Pancreas (tissue), 10 donors: ENCODE measurements at places on chromosomes 2 and 18.

- no peak for DNase-seq
Measured at GRCh38 chr2:179020156-179020750, 29.7 kb downstream of the CCDC141 start.

DNA sequence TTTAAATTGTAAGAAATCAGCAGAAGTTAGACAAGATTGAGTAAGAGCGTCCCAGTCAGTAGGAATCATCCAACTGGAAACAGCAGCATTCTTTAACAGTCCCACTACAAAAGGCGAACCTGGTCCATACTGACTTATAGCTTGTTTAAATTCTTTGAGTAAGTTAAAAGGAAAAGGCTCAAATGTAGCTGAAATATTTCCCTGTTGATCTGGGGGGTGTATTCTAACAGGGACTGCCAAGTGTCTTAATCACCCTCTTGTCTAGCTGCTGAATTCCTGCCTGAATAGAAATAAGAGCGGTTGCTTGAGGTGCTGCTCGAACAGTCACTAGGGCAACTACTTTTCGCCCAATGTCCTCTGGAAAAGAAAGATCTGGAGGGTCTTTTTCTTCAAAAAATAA is 56.4 kb upstream of the FMNL2 start:
- DNase-seq, result no peak

DNA sequence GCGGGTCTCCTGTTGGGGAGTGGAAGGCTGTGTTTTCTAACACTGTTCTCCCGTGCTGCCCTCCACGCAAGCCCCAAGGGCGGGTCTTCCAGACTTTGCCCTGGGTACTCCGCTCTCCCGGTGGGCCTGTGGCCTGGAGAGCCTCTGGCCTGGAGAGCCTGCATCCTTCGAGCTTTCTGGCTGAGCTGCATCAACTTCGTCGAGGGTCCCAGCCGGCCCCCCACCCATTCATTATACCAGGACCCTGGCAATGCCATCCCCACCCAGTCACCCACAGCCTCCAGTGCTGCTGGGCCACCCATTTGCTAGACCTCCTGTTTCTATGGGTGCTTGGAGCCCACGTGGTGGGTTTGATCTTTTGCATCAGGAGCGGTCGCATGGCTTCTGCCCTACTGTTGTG is 102.2 kb downstream of the PTGR3 start:
- no peak for DNase-seq

DNA sequence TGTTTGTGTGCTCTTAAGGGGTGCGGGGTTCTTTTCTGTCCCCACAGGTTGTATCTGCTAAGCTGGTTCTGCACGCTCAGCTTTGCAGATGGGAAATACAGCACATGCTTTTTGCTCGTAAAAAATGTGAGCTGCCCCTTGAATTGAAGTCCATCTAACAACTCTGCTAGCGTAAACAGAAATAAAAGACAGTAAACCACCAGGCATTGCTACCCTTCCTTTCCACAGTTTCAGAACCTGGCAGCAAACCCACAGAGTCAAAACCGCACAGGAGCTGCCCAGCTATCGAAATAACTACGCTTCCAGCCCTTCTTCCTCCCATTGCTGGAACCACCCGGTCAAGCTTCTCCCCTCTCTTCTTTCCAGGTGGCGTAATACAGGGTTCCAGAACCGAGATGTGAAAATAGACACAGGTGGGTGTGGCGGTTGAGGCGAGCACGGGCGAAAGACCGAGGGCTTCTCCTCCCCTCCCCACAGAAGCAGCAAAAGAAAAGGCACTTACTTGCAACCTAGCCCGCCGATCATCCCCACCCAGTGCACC is 479 bp downstream of the SCN9A start:
- DNase-seq, result no peak

GRCh38 chr2:190533175-190533967 is 1.2 kb downstream of the NEMP2 start:
- DNase-seq, result no peak

DNA sequence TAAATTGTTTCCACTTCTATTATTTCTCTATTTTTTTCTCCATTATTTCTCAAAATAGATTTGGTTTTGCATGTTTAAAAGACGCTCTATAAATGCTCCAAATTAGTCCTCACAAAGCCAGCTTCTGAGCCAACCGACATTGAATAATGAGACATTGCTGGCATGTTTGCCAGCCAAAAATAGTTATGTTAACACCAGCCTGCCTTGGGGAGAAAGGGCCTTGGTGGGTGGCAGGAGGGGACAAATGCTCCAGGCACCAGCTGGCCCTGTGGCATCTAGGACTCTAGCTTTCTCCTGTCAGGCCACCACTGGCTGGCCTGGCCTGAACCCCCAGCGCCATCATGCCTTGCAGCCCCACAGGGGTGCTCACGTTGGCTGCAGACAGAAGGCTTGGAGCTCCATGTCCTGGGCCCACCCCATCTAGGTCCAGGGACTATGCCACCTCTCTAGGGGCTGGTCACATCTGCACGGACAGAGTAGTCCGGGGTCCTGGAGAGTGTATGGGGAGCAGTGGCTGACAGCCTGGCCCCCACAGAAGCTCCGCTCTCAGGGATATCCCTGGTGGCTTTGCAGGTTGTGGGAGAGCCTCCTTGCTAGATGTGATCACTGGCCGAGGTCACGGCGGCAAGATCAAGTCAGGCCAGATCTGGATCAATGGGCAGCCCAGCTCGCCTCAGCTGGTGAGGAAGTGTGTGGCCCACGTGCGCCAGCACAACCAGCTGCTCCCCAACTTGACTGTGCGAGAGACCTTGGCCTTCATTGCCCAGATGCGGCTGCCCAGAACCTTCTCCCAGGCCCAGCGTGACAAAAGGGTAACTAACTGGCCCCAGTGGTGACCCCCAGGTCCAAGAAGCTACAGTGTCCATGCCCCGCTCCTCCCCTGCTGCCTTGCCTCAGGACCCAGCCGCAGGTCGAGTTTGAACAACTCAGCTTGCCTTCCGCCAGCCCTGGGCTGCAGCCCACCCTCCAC is 12.5 kb downstream of the ABCG8 start:
- no peak for DNase-seq

GRCh38 chr2:28419443-28420270 is 27.0 kb downstream of the FOSL2 start:
- DNase-seq, result no peak

DNA sequence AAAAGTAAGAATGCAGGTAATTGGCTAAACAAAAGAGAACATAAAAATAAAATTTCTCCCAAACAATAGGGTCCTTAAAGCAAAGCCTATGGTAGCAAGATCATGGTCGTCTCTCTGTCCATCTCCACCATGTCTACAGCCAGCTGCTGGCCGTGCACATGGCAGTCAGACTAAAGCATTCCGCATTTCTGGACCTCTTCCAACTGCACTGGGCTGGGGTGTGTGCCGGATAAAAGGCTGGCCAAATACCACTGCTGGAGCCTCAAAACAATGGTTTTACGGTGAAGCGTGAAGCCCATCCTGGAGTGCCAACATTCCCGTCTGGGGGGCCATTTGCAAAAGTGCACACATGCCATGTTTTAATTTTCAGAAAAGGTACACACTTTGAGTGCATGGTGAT is 74.8 kb upstream of the PIEZO2 start:
- DNase-seq, result no peak

- no peak for DNase-seq
Measured at GRCh38 chr2:105180491-105180972, 61.0 kb upstream of the GPR45 start.

DNA sequence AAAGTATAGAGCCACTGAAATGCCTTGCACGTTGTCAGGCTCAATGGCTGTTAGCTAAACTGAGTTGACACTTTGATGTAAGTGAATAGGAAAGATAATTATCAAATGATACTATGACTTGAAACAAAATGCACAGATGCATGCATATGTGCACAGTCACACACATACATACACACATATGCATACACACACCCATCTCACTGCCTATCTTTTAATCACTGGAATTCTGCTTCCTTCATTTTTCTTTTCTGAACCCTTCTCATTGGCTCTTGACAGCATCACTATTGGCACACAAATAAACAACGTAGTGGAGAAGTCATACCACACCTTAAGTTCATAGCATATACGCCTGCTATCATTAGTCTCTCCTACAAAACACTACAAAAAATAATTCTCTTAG is 154.9 kb upstream of the NCKAP5 start:
- DNase-seq, result no peak

- DNase-seq, result no peak
Measured at GRCh38 chr2:94890234-94890633, 19.0 kb downstream of the TEKT4 start.

DNA sequence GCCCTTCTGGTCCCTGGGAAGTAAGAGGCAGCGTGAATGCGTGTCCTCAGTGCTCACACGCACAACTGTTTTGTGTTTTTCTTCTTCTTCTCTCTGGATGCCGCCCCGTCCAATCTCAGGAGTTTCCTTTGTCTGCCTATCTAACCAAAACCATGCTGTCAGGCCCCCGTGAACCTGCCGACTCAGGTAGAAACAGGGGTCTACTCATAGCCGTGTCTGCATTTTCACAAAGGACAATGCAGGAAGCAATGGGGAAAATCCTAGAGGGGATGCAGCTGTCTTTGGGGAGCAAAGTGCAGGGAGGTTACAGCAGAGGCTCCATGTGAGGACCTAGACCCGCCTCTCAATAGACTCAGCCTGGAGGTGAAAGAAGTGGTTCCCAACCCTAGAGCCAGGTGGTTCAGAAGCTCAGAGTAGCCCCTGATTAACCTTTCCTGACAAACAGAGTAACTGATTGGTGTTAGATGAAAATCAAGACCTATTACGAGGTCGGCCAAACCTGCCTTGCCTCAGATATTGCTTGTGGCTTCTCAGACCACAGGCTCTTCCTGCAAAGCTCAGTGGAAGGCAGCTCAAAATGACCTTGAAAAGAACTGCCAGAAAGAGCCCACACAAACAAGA is 49.3 kb downstream of the CD226 start:
- DNase-seq, result no peak

DNA sequence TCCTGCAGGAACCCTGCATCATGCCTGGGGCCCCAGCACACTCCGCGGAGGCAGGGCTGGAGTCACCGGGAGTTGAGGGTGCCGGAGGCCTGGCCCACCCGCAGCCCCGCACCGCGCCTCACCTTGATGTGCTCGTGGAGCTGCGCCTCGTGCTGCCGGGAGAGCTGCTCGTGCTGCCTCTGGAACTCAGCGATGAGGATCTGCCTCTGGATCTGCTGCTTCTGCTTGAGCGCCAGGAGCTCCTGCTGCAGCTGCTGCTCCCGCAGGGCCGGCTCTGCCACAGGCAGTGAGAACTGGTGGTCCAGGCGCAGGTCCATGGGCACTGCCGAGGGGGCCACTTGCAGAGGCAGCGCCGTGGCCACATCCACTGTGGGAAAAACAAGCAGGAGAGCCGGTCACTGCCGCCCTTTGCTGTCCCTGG is 211.1 kb downstream of the HDAC4 start:
- DNase-seq, result no peak

GRCh38 chr2:172969166-172969565 is 106.5 kb upstream of the MAP3K20 start:
- DNase-seq, result no peak

- DNase-seq, result no peak
Measured at GRCh38 chr2:236943841-236944513, 141.7 kb upstream of the COPS8 start.

DNA sequence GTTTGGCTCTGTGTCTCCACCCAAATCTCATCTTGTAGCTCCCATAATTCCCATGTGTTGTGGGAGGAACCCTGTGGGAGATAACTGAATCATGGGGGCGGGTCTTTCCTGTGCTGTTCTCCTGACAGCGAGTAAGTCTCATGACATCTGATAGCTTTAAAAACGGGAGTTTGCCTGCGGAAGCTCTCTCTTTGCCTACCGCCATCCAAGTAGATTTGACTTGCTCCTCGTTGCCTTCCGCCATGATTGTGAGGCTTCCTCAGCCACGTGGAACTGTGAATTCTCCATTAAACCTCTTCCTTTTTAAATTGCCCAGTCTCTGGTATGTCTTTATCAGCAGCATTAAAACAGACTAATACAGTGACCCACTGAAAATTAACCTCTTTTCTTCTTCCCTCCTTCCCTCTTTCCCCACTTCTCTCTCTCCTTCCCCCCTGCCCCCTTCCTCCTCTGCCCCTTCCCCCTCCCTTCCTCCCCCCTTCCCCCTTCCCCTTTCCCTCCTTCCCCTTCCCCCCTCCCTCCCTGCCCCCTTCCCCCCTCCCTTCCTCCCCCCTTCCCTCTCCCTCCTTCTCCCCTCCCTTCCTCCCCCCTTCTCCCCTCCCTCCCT is 818.8 kb downstream of the SLC4A3 start:
- no peak for DNase-seq

- peak; percentile 90 for DNase-seq
Measured at GRCh38 chr2:172172513-172173173, 69.9 kb upstream of the DLX2 start.

GRCh38 chr2:138780908-138781307 is 718 bp upstream of the NXPH2 start:
- DNase-seq, result no peak

- no peak for DNase-seq
Measured at GRCh38 chr2:177169810-177170514, 42.6 kb upstream of the HNRNPA3 start.

DNA sequence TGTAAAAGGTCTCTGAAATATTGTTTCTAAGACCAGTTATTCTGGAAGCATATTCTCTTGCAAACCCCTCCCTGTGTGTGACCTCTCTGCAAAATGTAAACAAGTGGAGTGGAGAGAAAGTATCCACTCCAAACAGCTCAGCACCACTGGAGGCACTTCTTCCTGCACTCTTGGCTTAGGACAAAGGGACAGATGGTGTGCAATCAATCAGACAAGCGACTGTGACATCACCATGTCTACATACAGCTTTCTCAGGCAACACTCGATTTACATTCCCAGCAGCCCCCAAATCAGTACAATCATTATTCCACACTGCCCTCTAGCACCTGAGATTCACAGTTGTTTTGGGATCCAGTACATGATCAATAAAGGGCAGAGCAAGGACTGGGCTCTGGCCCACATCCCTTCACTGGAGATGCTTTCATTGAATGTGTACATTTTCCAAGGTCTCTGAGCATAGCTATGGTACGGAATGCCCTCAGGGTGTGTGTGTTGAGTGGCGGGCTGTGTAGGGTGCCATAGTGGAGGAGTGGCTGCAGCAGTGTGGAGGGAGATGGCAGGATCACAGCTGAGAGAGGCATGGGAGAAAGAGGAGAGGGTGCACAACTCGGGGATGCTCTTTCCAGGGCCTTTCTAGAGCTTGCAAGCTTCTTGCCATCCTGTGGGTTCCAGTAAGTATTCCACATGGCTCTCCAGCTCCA is 311.8 kb upstream of the ST6GAL2 start:
- no peak for DNase-seq

DNA sequence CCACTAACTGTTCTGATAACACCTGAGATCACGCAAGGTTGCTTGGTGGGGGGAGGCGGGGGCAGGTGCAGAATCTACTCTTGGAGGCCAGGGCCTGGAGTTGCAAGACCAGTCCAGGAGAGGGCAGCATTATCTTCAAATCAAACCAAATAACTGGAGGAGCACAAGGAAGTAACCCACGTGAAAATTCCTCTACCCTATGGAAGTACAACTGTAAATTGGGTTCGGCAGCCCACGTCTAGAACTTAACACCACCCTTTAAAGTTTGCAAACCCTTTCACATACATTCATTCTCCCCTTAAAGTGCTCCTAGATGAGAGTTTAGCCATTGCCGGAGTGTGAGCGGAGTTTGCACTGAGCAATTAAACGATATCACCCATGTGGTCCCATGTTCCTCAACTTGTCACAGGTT is 19.6 kb upstream of the CXCR1 start:
- peak; percentile 66 for DNase-seq
